Ureter (tissue), 1 donor: ENCODE measurements at places on chromosomes 4 and X. TPM values are rescaled to one million over a fixed set of nuclear protein-coding genes. Genes with fewer than 3 reads are reported as not detected.

DNA sequence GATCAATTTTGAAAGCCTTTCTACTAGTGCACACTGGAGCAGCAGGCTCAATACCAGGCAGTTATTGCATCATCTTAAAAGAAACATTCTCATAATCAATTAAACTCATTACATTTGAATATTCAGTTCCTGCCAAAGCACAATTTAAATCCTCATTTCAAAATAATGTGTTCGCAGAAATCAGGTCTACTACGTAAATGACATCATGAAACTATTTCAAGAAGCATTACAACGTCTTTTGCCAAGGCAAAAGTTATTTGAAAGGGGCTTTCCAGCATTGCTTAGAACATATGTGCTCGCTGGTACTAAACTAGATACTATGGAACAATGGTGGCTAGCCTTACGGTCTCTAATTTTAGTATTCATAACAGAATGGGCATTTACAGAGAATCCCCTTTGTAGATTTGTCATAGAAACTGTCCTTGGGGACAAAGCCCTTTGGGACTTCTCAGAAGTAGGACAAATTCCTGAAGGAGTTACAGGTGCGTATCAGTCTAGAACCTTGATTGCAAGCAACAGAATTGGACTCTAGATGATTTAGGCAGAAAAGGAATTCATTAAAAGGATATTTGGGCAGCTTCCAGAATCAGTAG lies 27.6 kb upstream of the HUWE1 start:
- DNase-seq = no peak

GRCh38 chrX:144592036-144592435 lies 655.3 kb upstream of the SPANXN1 start:
- DNase-seq = no peak

GRCh38 chr4:76252271-76252653 lies 741 bp downstream of the FAM47E start:
- DNase-seq = no peak

GRCh38 chr4:86837691-86838503 lies 11.3 kb downstream of the SLC10A6 start:
- no peak for DNase-seq

Gene SSX1
- total RNA-seq = not detected

GRCh38 chr4:61301271-61301670 lies 101.1 kb downstream of the ADGRL3 start:
- no peak for DNase-seq
